ENCODE measurements at places on chromosomes 7 and 10.
A peak's percentile ranks its signal among the peaks of the same experiment; 100 is the strongest.

DNA sequence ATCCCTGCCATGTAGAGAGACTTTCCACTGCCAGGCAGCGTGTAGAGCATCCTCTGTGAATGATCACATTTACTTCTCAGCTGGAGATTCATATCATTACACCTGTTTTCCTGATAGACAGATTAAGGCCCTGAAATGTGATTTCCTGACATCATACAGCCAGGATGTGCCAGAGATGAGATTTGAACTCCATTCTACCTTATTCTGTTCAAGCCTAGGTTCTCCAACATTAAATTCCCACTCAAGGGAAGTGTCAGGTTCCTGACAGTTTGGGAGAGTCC lies 482.1 kb downstream of the RPS24 start:
- DNase-seq = no peak

DNA sequence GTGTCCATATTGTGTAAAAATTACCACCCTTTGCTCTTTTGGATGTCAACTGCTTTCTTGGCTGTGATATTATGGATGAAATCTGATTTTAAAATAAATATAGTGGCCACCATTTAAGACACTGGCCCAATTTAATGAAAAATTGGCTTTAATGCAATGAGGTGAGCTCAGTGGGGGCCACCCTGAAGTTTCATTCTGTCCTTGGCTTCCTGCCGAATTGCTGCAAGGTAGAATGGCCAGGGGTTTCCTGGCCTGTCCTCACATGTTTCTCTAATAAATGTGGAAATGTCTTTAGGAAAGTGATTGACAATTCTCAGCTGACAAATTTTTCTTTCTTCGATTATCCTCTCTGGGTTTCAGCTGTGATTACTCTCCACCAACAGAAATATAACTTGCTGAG lies 36.0 kb downstream of the DYNC1I1 start:
- no peak for DNase-seq

DNA sequence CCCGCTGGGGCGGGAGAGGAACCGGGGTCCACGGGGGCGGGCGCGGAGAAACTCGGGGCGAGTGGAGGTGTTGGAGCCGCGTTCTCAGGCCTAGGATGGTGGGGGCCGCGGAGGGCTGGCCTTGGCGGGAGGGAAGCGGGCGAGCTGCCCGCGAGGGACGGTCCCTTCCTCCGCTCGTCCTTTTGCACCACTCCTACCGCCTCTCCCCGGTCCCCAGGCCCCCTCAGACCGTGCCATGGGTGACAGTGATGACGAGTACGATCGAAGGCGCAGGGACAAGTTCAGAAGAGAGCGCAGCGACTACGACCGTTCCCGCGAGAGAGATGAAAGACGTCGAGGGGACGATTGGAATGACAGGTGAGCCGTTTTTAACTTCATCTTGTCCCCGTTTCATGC lies 451 bp downstream of the SRRT start:
- peak; percentile 55 for DNase-seq

GRCh38 chr7:55148571-55148970 lies 129.8 kb downstream of the EGFR start:
- no peak for DNase-seq

DNA sequence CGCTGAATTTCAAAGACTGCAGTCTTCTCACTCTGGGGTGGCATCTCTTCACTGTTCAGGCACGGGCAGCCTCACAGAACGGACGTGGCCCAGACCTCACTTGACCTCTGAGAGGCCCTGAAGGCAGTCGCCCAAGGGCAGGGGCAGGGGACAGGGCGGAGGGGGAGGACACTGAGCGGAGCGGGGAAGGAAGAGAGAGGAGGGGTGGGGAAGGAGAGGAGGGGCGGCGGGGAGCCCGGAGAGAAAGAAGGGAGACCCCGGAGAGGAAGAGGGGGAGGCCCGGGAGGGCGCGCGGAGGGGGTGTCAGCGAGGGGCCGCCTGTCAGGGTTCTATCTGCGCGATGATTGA lies 58.7 kb upstream of the COMTD1 start:
- no peak for DNase-seq

DNA sequence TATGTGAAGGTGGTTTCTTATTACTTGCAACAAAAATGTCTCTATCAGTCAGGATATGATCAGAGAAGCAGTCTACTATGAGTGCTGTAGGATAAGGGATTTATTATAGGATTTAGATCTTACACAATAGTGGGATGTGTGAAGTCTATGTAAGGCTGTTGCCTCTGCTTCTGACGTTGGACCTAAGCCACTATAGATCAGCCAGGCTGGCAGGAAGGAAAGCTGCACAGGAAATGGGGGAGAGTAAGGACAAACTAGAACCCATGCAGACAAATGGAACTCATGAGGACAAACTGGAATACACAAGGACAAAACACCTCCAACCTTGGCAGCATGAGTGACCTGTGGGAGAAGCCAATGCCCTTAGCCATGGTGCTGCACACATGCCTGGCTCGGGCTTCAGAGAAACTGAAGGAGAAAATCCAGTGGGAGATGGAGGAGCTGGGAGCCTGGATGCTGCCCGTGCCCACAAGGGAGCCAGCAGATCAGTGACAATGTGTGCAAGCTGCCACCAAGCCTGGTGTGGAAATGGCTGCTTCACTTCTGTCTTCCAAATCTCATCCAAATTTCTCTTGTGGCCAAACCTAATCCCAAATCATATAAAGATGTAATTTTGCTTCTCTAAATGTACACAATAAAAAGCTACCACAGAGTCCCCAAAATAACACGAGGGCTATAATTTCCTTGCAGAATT lies 147.0 kb upstream of the PCGF5 start:
- DNase-seq = no peak

DNA sequence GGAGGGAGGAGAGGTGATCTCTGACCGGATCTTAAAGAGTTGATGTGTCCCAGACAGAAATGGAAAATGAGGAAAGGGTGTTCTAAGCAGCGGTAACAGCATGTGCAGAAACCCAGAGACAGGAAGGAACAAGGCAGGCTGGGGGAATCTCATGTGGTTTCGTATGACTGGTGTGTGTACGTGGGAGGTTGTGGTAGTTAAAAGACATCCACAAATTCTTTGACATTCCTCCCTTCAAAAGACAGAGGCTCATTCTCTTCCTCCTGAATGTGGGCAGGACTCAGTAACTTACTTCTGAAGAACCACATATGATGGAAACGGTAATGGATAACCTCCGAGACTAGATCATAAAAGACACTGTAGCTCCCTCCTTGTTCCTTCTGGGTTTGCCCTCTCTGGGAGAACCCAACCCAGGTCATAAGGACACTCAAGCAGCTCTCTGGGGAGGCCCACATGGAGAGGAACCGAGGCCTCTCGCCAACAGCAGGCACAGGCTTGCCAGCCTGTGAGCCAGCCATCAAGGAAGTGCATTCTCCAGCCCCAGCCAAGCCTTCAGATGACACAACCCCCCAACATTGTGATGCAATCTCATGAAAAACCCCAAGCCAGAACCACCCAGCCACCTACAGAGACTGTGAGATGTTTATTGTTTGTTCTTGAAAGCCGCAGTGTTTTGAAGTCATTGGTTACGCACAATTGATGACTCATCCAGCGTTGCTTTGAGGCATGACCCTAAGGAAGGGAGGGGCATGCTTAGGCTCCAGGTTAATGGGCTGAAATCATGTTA lies 116.0 kb downstream of the SLIT1 start:
- DNase-seq = peak; percentile 79

- DNase-seq = no peak
These were observed 28.2 kb downstream of the TSPAN15 start for GRCh38 chr10:69479240-69480067.

DNA sequence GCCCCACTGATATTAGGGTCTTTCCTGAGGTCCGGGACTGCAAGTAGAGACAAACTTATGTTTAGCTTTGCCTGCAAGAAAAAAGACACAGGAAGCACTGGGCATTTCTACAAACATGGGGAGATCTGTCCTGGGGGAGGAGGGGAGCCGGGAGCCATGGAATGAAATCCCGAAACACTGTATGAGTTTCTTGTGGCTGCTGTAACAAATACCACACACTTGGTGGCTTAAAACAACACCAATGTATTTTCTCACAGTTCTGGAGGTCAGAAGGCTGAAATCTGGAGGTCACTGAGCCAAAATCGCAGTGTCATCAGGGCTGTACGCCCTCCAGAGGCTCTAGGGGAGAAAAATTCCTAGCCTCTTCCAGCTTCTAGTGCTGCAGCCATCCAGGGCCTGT lies 114.0 kb upstream of the CHST15 start:
- DNase-seq = no peak

DNA sequence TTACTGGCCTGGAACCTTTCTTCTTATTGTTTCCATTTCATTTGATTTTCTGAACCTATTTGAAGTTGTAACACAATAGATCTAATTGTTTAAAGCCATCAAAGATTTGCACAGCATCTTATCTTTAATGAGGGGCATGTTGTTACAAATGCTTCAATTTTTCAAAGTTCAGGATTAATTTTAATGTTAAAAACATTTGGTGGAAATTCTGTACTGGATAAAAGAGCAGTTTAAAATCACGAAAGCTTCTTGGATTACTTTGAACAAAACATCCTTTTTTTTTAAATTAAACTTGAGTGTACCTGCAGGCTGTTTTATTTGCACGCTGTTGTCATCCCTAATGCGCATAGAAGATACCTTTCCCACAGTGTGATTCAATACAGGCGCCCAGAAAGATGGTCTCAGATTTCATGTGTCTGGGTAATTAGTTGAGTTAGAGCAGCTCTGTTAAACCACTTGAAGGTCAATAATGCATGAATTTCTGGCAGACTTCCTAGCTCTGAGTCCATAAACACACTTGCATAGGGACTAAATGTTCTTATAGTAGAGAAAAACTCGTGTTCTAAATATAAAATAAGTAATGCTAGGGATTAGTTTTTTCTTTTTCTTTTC lies 29.3 kb upstream of the DDX50 start:
- no peak for DNase-seq

DNA sequence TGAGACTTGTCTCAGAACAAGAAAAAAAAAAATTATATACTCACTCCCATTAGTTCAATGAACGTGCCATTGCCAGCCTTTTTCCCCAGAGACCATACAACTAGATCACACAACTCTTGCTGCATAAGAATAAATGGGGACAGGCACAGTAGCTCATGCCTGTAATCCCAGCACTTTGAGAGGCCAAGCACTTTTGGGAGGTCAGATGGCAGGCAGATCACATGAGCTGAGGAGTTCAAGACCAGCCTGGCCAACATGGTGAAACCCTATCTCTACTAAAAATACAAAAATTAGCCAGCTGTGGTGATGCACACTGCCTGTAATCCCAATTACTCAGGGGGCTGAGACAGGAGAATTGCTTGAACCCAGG lies 13.6 kb downstream of the PDLIM1 start:
- no peak for DNase-seq
